CMK (cell line): ENCODE measurements at places on chromosomes 5 and 9.

DNA sequence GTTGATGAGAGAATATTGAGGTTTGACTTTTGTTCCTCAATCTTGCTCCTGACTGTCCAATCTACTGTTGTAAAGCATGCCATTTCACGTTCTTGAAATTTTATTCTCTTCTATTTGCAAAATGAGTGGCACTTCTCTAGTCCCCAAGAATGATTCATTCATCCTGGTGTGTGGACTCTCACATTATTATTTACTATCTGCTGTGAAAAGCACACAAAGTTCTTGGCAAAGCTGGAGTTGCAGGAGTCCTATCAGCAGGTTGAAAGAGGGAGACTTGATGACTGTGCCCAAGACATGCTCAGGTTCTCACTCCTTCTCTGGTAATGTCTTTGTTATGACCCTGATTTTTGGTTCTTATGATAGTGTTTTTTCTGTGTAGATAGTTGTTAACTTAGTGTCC, 382.6 kb downstream of the DMRTA1 start:
- no peak for DNase-seq

GRCh38 chr5:57495285-57496086, 12.9 kb upstream of the ACTBL2 start:
- DNase-seq = no peak

GRCh38 chr5:141846031-141846430, 32.2 kb downstream of the PCDH1 start:
- no peak for DNase-seq

DNA sequence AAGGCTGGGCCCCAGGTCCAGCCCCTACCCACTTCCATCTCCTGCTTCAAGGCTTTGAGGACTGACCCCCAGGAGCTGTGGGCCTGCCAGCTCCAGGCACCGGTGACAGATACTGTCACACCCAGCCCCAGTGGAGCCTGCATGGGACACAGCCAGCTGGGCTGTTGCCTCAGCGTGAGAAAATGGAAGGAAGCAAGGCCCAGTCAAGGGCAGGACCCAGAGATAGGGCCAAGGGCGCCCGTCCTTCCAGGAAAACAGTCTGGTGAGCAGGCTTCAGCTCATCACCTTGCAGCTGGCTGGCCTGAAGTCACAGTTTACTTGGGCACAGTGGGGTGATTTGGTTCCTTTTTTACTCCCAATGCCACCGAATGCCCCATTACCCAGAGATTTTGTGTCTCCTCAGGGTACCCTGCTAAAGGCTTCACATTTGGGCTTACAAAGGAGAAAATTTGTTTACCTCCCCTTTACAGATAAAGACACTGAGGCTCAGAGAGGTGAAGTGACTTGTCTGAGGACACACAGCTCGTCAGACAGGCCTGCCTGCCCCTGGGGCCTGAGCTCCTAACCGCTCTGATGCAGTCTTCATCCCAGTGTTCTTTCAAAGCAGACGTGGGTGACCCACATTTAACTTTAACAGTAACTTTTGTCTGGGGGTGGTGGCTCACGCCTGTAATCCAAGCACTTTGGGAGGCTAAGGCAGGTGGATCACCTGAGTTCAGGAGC, 21.5 kb upstream of the WDR38 start:
- DNase-seq = no peak

DNA sequence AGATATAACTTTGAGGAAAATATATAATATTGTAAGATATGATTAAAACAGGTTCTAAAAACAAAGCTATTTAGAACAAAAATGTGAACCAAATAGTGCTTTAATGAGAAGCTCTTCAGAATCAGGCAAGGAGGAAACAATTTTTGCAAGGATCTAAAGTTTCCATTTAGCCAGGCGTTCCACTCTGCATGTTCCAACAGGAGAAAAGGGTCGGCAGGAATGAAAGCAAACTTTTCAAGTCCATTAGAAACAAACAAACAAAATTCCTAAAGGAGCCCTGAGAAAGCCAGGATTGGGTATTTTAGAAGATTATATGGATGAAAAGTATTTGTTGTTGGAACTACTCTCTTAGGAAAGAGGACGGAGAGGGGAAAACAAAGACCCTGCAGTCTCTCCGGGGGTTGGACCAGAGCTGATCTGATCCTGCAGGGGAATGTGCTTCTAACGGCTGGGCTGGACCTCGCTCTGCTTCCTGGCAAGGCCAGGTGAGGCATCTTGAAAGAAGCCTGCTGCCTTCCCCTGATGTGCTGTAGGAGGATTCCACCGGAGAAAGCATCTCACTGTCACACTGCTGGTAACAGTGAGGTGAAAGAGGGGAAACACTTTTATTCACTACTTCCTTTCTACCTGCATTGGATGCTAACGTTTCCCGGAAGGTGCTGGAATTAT, 94.6 kb downstream of the PRRT1B start:
- no peak for DNase-seq

DNA sequence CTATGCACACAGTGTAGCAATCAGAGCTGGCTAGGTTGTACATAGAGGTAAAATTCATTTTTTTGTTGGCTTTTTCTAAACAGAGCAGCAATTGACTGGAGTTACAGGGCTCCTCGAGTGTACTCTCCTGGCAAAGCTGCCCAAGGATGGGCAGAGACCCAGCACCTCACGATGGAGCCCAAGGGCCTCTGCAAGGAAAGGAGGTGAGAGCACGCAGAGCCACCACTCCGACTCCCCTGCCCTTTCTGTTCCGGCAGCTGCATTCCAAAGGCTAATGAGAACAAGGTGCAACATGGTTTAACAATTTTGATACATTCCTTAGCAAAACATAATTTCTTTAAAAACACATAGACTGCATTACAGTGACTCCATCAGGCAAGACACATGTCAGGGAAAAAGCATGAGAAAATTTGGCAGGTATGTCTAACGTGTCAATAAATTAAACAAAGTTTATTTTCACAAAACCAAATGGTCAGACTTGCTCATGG, 47.5 kb downstream of the SAXO1 start:
- DNase-seq = no peak

- no peak for DNase-seq
Observed at GRCh38 chr5:90368454-90369246, 40.9 kb downstream of the CETN3 start.

DNA sequence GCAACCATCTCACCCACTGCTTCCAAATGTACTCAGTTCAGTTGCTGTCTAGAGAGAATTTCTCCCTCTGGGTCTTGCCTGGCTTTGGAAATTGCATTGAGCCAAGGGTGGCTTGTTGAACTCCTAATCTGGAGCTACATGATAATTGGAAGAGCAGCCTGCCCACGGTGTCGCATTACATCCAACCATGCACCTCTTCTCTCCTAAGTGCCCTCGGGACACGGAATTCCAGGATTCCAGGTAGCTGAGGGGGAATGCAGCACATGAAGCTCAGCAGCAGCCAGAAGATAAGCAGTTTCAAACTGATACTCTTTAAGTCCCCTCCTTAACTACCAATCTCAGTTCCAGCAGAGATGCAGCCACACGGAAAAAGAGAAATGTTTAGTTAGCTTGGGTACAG, 509.4 kb upstream of the KLF4 start:
- no peak for DNase-seq

DNA sequence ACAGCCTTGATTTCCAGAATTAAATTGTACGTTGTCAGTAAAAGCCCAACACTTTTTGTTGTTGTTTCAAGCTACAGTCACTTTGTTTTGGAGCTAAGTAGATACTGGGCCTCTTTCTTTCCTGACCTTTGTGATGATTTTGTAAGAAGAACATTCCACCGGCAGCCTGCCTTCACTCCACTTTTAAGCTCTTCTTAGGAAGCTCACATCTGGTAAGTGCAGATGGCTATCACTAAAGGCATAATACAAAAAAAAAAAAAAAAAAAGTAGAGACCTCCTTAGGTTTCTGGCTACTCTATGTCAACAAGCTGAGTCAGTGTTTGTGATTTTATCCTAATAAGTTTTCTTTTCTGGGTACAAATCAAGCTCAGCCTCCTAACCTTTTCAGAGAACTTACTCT, 1922.1 kb upstream of the WWC1 start:
- no peak for DNase-seq

- no peak for DNase-seq
Observed at GRCh38 chr9:109258481-109259302, 62.2 kb downstream of the EPB41L4B start.

DNA sequence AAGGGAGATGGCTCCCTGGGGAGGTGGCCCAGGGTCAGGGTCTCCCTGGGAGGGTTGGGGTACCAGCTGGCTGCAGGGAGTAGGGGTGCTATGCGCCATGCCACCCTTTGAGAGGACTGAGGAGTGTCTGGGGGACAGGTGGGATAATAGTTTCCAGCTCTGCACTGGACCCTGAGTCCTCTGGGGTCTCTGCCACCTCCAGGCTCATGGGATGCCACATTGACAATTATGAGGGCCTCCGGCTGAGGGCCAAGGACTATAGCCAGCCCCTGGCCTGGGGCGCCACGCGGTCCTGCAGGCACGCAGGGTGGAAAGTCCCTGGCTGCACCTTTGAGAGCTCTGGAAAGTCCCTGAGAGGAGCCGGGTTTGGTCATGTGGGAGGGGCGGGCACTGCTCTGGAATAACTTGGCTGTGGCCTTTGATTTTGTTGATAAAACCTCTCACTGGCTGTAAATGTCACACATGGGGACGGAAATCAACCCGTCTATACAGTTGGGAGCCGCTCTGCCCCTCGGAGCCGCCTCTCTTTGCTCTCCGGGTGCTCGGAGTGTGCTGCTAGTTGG, 16.0 kb downstream of the TRAF2 start:
- no peak for DNase-seq

GRCh38 chr5:143796753-143797152, 15.2 kb upstream of the HMHB1 start:
- DNase-seq = no peak

GRCh38 chr9:136984464-136985026, 1.8 kb downstream of the LCNL1 start:
- DNase-seq = no peak

- no peak for DNase-seq
Observed at GRCh38 chr5:53313145-53313544, 167.3 kb upstream of the FST start.

- no peak for DNase-seq
Observed at GRCh38 chr9:125691869-125692268, 15.1 kb downstream of the MAPKAP1 start.

GRCh38 chr9:38071470-38072134, 2.6 kb upstream of the SHB start:
- no peak for DNase-seq

GRCh38 chr9:108311745-108312144, 544.0 kb downstream of the ACTL7B start:
- no peak for DNase-seq

GRCh38 chr9:749716-750115, 91.8 kb upstream of the DMRT1 start:
- DNase-seq = no peak

DNA sequence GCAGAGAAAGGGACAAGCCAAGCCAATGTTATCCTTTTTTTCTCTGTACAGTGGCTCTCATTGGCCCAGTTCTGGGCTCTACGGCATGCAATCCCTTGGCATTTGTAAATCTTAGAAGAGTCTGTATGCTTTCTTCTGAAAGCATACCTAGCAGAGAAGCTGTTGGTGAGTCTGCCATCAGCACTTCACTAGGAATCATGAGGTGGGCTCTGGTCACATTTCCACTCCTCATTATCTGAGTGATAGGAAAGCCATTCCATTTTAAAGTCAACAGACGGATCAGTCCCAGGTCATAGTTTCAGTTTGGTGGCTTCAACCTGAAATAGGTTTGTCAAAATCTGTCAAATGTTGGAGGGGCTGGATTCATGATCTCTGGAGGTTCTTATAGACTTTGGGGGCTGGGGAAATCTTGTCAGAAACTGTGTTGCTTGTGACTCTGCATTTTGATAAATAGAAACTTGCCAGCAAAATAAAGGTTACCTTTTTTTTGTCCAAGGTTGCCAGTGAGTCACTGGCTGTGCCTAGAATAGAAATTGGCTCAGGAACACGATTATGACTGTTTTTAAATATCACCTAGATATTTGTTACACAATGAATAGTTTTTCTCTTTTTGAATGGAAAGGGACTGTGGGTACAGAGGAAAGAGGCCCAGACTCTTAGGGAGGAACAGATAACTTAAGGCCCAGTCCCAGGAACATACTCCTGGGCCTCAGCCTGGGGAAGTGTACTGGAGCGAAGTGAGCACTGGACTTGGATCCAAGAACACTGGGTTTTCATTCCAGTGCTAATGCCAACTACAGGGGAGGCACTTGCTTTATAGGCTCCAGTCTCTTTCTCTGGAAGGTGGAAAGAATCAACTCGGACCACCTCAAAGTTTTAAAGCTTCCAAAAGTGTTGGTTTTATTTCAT, 183.1 kb downstream of the NMUR2 start:
- DNase-seq = no peak

DNA sequence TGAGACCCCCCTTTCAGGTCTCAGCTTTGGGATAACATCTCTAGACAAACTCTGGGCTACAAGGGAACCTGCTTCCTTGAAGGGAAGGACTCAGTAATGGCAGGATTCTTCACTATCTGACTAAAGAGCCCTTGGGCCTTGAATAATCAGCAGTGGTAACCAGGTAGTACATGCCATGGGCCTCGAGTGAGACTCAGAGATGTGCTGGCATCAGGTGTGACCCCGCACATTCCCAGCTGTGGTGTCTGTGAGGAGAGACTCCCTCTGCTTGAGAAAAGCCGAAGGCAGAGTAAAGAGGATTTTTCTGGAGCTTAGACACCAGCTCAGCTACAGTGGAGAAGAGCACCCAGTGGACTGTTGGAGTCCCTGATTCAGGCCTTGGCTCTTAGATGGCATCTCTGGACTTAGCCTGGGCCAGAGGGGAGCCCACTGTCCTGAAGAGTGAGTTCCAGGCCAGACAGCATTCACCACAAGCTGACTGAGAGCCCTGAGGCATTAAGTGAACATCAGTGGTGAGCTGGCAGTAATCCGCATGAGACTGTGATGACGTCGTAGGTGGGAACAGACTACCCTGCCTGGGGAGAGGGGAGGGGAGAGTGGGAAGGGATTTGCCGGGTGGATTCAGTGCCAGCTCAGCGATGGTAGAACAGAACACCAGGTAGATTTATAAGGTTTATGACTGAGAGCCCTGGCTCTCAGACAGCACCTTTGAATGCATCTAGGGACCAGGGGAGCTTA, 5.3 kb upstream of the ZNF782 start:
- DNase-seq = no peak

- DNase-seq = no peak
Observed at GRCh38 chr5:156147944-156148285, 179.0 kb upstream of the SGCD start.

DNA sequence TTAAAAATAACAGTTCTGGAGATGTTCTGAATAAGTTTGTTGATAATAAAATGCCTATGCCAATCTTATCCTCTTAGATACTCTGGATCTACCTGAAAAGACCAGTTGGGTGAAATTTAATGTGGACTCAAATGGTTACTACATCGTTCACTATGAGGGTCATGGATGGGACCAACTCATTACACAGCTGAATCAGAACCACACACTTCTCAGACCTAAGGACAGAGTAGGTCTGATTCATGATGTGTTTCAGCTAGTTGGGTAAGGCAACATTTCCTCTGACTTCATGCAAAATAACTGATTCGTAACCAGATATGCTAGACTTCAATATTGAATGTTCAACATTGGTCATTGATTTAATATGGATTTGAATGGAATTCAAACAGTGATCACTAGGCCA, 27.0 kb downstream of the ERAP2 start:
- DNase-seq = no peak
